Activated effector memory CD4-positive, alpha-beta T cell treated with anti-CD3 and anti-CD28 coated beads, Interleukin-2, amount 50 U/mL, for 16 hours (primary cell): ENCODE measurements at places on chromosomes 2 and 18.
A peak's percentile ranks its signal among the peaks of the same experiment; 100 is the strongest.

- DNase-seq, result no peak
Measured at GRCh38 chr2:98020516-98020915, 24.8 kb upstream of the TMEM131 start.

DNA sequence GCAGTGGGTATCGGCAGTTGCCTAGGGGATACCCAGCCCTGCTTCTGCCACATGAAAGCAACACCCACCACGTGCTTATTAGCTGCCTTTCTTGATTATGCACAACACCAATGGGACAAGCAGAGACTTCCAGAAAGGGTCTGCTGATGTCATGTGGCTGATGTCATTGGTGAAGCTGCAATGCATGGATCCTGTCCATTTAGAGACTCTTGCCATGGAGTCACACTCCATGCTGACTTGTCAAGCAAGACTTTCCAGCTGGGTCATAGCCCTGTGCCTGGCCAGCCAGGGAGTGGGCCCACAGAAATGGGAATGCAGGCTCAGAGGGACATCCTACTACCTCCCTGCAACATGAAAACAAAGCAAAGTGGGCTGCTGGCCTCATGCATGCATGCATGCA, 81.8 kb downstream of the VAPA start:
- DNase-seq, result no peak

DNA sequence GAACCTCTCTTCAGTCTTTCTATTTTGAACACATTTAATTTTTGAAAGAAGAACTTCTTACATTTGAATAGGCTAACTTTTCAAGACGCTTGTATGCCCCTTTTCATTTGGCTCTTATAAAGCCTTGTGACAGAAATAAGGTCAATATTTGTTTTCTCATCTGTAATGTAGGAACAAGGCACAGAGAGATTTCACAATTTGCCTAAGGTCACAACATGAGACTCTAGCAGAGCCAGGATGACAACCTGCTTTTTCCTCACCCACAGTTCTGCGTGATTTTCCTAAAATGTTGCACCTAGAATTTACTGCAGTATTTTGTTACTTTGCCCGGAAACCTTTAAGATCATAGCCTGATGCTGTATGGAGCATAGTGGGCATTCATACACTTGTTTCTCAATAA, 67.4 kb downstream of the TXNL1 start:
- no peak for DNase-seq

DNA sequence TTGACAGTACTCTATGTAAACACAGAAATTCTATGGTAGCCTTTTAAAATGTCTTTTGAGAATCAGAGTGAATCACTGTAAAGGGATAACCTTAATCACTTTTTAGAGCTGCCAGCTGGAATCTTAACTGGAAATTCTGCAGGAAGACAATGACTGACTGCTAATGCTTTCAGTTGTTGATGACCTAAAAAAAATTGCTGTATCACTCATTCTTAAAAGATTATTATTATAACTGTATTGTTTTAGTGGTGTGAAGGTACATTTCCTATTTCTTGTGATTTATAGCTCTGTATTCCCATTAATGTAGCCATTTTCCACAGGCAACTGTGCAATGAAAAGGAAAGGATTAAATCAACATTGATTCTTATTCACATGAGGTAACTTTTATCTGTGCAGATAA, 260.5 kb downstream of the CALCRL start:
- no peak for DNase-seq

DNA sequence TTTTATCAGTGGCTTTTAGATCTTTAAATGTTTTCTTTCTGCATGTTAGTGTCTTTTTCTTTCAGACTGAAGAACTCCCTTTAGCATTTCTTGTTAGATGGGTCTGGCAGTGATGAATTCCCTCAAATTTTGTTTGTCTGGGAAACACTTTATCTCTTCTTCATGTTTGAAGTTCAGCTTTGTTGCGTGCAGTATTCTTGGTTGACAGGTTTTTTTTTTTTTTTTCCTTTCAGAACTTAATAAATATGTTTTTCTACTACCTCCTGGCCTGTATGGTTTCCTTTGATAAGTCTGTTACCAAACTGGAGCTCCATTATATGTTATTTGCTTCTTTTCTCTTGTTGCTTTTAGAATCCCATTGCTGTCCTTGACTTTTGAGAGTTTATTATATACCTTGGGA, 89.8 kb upstream of the ACKR3 start:
- no peak for DNase-seq

DNA sequence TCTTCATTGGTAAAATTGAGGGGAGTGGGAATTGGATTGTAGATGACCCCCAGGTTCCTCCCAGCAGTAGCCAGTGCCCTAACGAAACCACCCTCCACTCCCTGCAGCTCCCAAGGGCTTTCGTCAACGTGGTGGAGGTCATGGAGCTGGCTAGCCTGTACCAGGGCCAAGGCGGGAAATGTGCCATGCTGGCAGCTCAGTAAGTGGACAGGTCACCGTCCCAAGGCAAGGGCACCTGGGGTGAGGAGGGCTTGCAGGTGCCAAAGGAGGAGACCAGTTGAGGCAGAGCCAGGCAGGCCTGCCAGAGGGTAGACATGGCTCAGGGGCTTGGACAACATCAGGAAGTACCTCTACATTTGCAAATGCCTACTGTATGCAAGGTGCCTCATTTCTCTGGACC, 122.6 kb upstream of the PPP1CB start:
- DNase-seq, result peak; percentile 34

- no peak for DNase-seq
Measured at GRCh38 chr18:55634545-55634944, 46.6 kb upstream of the TCF4 start.

GRCh38 chr18:11149441-11150270, at the start of gene PIEZO2:
Gene PIEZO2 (minus strand): TSS chr18:11149569. CDS start chr18:11148588, 981 bp downstream.
- DNase-seq, result no peak

DNA sequence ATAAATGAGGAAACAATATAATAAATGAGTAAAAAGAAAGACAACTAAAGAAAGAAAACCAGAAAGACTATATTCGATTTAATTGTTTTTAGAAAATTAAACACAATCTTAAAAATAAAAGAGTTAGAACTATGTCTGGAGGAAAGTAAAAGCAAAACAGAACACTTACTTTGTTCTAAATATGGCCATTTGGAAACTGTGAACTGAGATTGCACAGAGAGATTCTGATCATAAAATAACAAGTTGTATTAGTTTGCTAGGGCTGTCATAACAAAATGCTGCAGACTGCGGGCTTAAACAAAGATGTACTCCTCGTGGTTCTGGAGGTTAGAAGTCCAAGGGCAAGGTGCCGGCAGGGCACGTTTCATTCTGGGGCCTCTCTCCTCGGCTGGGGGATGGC, 128.1 kb upstream of the AQP4 start:
- DNase-seq, result no peak

DNA sequence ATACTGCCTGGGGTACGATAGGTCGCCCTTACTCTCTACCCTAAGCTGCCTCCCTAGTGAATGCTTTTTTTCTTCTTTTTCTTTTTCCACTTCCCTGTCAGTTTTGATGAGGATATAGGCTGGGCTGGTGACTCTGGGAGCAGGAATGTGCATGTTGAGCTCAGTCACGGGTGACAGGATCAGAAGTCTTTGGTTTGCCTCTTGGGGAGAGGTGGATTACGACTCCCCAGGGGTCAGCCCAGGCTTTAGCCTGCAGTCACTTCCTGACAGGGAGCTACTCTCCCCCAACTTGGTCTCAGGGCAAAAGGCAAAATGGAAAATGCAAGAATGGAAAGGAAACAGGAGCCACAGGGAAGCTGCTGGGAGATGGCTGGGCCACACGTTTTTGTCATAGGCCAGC, 57.3 kb downstream of the THNSL2 start:
- no peak for DNase-seq

GRCh38 chr2:12161085-12161484, 414.7 kb downstream of the LPIN1 start:
- DNase-seq, result no peak

- peak; percentile 2 for DNase-seq
Measured at GRCh38 chr2:241970716-241971115, 101.2 kb downstream of the RTP5 start.

- DNase-seq, result no peak
Measured at GRCh38 chr2:100643467-100643866, 80.7 kb downstream of the PDCL3 start.

GRCh38 chr2:11348209-11348749, 3.8 kb upstream of the ROCK2 start:
- DNase-seq, result no peak

GRCh38 chr18:6155707-6156106, 259.0 kb downstream of the L3MBTL4 start:
- no peak for DNase-seq
